Activated T-cell treated with anti-CD3 and anti-CD28 coated beads, Interleukin-2, amount 50 U/mL, for 4 hours (primary cell): ENCODE measurements at places on chromosomes 16 and 17. TPM values are rescaled to one million over a fixed set of nuclear protein-coding genes. Genes with fewer than 3 reads are reported as not detected.

DNA sequence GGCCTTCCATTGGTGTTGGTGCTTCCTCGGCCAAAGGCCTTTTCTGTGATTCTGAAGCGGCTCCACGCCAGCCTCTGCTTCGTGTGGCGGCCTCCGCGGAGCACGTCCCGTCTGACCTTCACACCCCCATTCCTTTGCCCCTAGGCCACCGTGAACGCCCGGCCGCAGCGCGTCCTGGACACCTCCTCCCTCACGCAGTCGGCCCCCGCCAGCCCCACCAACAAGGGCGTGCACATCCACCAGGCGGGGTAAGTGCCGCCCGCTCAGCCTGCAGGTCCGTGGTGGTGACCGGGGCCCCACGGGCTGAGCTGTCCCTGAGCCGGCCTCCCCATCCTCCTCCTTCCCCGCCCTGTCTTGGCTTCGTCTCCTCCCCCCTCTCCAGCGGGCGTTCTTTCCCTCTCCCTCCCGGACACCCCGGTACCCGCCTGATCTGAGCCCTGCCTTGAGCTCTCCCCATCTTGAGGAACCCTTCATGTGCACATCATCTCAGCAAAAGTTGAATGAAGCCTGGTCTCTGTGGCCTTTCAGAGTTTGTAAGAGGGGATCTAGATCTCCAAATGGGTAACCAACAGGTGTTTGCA lies 69.0 kb upstream of the CHMP6 start:
- no peak for DNase-seq

- no peak for DNase-seq
Observed at GRCh38 chr16:35298460-35299243, 1839.2 kb downstream of the TP53TG3F start.

TMC8 gene
- 46.9 TPM for total RNA-seq

DNA sequence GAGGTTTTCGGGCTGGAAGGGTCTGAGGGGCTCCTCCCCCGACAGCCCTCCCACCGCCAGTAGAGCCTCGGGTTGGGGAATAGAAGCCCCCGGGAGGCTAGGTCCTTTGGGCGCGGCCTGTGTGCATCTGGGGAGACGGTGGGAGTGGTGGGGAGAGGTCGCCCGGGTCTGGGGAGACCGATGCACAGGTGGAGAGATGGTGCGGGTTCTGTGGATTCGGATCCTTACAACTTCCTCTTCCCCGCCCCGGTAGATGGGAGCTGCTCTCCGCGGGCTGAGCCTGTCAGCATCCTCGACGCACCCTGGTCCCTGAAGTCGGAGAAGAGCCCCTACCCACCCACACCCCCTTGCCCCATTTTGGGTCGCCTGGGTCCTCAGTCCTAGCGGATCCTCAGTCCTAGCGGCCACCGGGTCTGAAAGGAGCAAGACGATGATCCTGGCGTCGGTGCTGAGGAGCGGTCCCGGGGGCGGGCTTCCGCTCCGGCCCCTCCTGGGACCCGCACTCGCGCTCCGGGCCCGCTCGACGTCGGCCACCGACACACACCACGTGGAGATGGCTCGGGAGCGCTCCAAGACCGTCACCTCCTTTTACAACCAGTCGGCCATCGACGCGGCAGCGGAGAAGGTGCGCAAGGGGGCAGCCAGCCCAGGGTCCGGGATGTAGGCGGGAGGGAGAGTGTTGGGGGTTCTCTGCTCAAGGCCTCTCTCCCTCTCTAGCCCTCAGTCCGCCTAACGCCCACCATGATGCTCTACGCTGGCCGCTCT lies 790 bp downstream of the BCKDK start:
- no peak for DNase-seq

CDC27 gene
- 61.1 TPM for total RNA-seq

DNA sequence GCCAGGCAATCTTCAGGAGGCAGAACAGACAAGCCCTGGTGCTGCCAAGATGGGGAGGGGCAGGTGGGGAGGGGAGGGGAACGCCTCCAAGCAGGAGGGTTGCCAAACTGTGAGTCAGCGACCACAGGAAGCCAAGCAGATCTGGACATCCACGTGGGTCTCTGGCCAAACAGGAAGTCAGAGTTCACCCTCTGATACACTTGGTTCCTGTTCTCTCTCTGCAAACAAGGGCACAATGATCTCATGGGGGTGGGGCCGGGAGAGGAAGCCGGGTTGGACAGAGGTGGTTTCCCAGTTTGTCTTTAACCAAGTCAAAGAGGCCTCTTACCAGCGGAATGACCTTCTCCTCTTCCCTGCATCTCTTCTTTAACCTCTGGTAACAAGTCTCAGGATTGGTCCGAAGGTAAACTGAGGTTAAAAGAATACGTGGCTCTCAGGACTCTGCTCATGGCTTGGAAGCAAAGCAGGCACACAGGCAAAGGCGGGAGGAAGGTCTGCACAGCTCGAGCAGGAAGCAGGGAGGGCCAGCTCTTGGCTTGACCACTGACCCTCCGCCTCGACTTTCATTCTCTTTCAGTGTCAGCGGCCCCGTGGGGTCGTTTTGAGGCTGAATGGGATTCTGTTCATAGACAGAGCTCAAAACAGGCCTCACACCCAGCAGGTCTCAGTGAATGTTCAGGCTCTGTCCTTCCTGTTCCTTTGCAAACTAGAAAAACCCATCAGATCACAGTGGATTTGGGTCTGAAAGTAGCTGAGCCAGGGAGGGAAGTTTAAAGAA lies 32.9 kb downstream of the TK2 start:
- peak; percentile 63 for DNase-seq
